ENCODE measurements at places on chromosomes 2 and 18.

DNA sequence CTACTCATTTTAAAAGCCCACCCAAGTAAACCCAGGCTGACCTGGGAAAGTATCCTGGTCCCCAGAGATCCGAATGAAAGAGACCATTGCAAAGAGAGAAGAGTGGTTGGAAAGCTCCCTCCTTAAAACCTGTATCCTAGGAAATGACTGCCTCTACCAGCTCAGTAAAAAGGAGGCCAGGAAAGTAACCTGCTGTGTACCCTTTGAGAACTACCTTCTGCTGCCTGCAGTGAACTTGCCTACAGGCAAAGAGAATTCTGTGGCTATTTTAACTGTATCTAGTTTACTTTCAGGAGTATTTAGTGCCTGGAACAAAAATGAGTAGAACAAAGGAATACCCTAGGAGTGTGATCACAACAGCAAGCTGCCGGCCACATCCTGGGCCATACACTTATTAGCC, 641.7 kb upstream of the NRXN1 start:
- DNase-seq = no peak

DNA sequence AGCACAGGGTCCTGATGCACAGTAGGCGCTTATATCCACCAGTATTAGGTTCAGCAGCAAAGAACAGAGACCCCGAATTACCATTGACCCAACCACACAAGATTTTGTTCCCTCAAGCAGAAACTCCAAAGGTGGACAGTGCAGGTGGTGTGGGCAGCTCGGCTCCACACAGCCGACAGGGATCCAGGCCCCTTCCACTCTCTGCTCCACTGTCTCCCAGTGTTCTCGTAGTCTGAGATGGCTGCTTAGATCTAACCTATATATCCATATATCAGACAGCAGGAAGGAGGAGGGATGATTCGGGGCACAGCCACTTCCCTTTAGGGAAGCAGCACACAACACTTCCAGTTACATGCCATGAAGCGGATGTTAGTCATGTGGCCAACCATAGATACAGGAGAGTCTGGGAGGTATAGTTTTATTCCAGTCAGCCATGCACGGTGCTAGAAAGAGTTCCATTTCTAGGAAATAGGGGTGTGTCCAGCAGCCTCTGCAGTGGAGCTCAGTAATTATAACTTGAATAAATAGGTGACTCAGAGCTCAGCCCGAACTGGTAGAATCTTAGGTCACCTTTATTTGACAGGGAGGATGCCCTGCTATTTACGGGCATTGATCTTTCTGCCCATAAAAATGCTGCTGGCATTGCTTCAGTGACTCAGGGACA, 158.9 kb downstream of the TWIST2 start:
- DNase-seq = no peak

GRCh38 chr2:7346336-7346735, 429.1 kb downstream of the RNF144A start:
- DNase-seq = no peak

GRCh38 chr18:58247363-58247834, 203.4 kb downstream of the NEDD4L start:
- no peak for DNase-seq

GRCh38 chr18:56542476-56542875, 95.9 kb downstream of the TXNL1 start:
- no peak for DNase-seq

DNA sequence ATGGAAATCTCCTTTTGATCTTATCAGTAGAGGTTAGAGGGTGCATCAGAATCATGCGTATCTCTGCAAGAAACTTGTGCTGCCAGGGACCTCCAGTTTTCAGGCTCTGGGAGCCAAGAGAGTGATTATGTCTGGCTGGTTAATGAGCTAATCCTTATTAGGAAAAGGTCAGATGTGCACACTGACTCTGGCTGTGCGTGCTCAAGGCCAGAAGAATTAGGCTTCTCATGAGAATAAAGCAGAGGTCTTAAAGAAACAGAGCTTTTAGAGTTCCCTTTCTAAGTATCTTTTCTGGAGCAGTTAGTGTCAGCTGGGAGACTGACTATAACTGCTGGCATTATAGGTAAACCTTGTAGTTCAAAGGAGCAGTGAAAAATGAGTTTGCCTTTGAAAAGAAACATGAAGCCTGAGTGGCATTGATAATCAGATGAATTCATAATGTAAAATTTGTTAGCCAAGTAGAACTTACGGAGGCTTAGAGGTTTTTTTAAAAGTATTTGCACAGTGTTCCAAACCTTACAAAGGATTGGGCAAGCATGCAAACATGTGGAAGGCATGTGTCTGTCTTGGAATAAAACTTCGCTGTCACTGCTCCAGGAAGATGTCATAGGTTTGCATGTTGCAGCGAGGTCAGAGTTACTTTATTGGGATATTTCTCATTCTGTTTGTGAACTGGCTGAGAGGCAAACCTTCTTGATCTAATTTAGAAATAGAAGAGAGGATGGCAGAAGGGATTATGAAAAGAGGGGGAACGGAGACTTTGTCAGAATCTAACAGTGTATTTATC, 151.7 kb downstream of the ARHGAP28 start:
- DNase-seq = no peak

- DNase-seq = no peak
Observed at GRCh38 chr2:134359367-134360081, 105.7 kb downstream of the MGAT5 start.

GRCh38 chr2:229650901-229651300, 63.5 kb downstream of the DNER start:
- no peak for DNase-seq

GRCh38 chr18:59275406-59275949, 2.2 kb upstream of the RAX start:
- DNase-seq = no peak

Measured in 8988T (cell line).